ENCODE measurements at places on chromosomes 7 and 10.

- DNase-seq = peak; percentile 74
Observed at GRCh38 chr7:101138213-101138870, 11.4 kb downstream of the SERPINE1 start.

DNA sequence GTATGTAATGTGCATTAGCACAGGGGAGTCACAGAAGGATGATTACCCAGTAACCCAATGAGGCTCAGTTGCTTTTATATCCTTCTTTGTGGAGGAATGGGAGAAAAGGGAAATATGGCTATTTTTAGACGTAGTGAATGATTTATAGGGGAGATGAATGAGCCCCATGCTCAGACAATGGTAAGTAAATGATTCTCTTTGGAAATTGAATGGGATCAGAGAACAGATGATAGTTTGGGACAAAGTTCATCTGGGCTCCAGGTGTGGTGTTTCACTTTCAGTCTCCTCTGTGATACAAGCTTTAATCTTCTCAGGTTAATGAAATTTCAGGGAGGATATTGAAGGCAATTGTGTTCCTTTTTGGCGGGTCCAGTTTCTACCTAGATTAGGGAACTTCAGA lies 63.0 kb upstream of the MPP7 start:
- no peak for DNase-seq

DNA sequence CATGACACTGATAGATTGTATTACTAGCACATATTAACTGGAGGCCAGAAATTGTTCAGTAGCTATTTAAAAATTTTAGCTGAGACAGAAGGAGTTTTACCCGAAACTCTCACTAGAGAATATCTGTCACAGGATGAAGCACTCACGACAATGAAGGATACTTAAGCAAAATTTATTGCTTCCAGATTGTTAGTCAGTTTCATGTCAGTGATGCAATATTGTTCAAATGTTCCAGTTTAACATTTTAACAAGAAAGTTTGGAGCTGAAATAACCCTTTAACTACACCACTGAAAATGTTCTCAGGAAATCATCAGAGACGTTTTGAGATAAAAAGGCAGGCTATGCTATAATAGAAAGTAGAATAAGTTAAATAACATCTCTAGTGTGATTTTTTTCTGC lies 15.0 kb upstream of the CADPS2 start:
- no peak for DNase-seq

- no peak for DNase-seq
Observed at GRCh38 chr7:2195400-2196246, 37.1 kb downstream of the MAD1L1 start.

- no peak for DNase-seq
Observed at GRCh38 chr10:58994226-58995057, 182.0 kb upstream of the PHYHIPL start.

DNA sequence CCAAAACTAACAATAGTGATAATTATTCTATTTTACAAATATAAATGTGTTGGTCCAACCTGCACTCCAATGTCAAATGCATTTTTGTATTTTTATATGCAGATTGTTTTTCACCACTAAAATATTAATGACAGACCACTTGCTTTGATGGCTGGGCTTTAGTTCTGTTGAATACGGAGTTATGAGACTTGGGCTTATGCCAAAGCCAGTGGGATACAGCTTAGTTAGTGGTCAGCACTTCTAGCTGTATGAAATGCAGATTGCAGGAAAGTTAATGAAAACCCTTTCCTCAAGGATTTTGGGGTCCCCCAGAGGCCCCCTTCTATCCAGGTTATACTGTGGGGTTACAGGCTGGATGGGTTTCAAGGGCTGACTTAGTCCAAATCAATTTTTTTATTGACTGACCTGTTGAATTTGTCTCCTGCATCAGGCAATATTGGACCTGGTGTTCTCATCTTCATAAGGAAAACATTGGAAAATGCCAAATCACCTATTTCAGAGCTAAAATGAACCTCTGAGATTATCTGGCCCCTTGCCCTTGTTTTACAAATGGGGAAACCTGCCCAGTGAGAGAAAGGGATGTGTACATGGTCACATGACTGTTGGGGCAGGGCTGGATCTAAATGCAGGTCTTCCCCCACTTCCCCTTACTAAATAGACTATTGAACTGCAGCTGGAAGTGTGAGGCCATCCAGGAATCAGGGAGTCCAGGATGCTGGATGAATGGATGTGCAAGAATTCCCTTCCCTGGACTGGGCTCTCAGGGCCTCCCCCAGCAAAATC lies 1085.3 kb downstream of the KCNMA1 start:
- DNase-seq = no peak

DNA sequence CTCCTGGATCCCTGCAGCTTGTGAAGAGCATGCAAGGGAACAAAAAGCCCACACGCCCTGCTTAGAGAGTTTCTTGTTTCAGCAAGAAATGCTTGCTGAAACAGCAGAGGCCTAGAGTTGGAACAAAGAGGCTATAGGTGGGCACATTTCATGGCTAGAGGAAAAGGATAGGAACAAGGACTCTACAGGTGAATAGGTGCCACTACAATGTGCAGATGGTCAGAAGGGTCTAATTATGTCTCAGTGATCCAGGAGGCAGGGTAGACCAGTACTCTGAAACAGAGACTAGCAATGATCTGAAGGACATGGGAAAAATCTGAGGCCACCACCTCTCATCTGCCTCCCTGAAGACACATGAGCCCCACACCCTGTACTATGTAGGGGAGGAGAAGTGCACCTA lies 609.0 kb downstream of the REEP3 start:
- DNase-seq = no peak

DNA sequence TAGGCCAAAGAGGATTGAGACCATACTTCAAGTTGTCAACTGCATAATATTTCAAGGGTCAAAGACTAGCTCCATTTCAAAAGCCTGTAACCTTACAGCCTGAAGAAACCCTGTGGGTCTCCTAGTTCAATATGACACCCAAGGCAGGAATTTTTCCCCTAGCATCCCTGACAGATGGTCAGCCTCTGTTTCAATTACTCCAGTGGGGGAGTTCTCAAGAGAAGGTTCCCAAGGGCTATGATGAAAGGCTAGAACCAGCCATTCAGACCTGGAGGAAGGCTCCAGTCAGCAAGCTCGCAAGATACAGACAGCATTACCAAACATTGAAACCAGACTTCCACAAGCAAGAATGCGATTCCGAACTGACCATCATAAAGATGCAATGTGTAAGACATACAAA lies 1.6 kb downstream of the HTR7 start:
- no peak for DNase-seq

- DNase-seq = peak; percentile 12
Observed at GRCh38 chr7:103343758-103344452, 662 bp downstream of the DNAJC2 start.

DNA sequence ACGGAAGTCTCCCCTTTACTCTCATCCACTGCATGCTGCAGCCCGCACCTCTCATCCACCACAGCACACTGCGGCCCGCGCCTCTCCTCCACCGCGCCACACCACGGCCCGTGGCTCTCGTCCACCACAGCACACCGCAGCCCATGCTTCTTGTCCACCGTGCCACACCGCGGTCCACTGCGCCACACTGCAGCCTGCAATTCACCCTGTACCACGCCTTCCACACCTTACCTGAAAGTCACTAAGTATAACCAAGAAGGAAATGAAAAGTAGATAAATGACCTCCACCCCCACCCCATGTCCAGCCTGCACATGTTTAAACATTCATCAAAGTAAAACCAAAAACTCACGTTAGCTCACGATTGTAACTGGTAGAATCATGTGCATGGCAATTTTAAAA lies 176.1 kb downstream of the DIP2C start:
- DNase-seq = no peak

- DNase-seq = no peak
Observed at GRCh38 chr10:112883360-112884178, 66.5 kb upstream of the TCF7L2 start.

GRCh38 chr7:149525280-149525679 lies 27.7 kb upstream of the ZNF746 start:
- DNase-seq = no peak

DNA sequence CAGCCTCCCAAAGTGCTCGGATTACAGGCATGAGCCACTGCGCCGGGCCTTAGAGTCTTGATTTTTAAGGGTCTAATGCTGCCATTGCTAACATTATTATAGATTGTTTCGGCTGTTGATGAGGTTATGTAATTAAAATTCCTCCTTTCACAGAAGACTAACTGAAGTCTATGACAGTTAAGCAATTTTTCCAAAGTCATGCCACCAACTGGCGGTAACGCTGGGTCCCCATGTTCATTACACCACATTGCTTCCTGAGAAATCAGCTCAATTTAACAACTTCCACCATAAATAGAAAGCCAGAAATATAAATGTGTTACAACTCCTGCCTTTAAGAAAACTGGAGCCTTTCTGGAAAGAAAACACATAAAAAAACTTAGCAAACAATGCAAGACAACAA lies 3.5 kb downstream of the ERLIN1 start:
- no peak for DNase-seq

DNA sequence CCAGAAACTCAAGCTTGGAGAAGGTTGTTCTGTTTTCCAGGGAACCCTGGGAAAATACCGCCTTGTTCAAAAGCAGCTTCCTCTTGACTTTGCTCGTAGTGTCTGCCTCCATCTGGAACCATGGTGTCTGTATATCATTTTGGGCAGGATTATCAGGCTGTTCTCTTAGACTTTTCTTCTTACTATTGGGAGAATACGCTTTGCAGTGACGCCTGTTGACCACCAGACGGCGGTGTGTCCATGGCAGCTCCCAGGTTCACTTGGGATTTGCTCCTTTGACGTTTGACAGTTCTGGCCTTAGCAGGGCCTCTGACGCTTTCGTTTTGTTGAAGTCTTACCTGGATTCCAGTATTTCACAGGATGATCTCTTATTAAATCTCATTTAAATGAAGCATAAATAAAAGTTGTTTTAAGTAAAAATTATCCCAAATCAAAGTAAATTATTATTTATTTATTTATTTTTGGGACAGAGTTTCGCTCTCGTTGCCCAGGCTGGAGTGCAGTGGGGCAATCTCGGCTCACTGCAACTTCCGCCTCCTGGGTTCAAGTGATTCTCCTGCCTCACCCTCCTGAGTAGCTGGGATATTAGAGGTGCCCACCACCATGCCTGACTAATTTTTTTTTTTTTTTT lies 41.8 kb upstream of the GJD4 start:
- DNase-seq = no peak

DNA sequence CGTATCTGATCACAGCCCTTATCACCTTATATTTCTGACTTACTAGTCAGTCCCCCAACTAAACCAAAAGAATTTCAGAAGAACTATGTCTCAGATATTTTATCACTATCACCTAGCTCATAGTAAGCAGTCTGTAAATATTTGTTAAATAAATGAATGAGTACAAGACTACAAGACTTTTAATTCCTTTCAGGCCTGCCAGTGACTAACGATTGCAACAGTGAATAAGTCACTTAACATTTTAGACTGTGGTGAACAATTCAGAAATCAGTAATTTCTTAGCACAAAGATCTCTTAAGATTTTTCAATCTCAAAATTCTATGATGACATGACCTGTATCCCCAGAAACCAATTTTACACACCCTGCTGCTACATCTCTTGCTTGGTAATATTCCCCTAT lies 162.2 kb downstream of the IMMP2L start:
- DNase-seq = no peak

DNA sequence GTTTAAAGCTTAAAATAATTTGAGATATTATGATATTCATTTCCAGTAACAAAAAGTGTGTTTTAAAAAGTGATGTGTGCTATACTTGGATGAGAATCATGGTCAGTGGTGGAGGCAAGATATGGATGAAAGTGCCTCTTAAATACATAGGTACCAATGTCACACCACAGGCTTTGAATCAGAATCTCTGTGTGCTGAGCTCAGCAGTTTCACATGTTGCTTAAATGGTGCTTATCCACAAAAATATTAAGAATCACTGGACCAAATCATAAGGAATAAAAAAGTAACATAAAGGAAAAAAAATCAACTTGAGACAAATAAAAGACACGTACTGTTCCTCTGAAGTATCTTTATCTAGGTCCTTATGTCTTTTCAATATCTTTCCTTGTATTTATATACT lies 850.5 kb upstream of the POT1 start:
- DNase-seq = no peak

DNA sequence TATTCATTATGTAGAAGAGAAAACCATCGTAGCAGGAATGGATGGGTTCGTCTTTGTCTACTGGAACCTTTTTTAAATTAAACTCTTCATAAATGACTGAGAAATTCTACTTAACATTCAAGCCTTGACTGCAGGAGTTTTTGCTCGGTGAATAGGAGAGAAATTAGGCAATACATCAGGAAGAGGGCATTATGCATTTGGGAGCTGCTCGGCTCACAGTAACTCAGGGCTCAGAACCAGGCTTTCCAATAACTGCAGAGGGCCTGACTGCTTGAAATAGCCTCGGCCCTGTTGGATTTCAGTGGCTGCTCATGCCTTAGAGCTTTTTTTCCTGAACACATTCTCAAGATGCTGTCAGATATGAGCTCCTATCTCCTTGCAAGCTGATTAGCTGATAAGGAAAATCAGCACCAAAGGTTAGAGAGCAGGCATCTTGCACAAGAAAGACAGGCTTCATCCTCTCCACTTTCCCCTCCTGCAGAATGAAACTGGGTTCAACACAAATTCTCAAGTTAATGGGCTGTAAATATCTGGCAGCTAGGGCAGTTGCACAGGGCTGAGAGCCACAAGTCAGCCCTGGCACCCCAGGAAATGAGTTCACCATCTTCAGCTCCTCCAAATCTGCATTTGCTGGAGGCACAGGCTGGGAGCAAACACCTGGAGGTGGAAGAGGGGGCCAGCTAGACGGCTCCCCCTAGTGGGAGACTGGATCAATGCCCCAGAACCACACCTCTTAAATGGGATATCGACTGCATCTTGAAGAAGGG lies 24.3 kb downstream of the TECTB start:
- DNase-seq = no peak

- DNase-seq = no peak
Observed at GRCh38 chr7:36758879-36759278, 34.6 kb upstream of the AOAH start.

DNA sequence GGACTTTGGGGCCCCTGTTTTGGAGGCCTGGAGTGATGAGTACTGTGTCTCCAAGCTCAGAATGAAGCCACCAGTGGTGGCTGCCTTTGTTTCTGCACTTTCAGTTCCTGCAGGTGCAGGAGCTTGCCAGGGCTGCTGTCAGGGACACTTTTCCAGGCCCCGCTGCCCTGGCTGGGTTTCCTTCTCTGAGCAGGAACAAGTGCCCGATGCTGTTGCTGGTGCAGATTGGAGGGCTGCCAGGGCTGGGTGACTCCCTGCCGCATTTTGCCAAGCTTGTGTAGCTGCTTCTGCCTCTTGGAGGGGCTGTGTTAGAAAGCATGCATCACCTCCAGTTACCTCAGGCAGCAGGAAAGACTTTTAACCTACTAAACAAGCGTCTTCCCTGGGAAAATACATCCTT lies 211.1 kb downstream of the MGMT start:
- DNase-seq = no peak

GRCh38 chr10:127012071-127012768 lies 107.0 kb downstream of the DOCK1 start:
- no peak for DNase-seq

DNA sequence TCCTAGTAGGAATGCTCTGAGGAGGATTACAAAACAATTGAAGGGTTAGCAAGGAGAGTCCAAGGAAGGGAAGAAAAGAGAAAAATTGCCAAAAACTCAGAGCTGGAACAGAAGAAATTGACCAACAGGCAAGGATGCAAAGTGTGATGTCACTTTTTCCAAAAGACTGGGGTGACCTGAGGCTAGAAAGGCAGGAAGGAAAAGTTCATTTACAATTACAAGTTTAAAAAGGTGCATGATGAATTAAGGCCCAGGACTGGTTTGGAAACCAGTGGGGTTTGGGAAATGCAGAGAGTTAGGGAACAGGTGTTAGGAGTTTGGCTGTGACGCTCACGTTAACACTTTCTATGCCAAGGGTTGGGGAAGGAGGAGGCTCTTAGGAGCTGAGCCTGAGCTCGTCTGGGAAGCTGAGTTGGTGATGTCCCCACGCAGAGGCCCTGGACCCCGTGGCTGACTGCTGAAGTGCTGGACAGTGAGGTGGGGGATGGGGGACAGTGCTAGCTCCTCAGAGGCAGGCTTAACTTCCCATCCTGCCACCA lies 92.6 kb upstream of the PODXL start:
- DNase-seq = no peak
